ENCODE measurements at places on chromosomes 7 and 10. TPM values are rescaled to one million over a fixed set of nuclear protein-coding genes. Genes with fewer than 3 reads are reported as not detected.
A peak's percentile ranks its signal among the peaks of the same experiment; 100 is the strongest.

DNA sequence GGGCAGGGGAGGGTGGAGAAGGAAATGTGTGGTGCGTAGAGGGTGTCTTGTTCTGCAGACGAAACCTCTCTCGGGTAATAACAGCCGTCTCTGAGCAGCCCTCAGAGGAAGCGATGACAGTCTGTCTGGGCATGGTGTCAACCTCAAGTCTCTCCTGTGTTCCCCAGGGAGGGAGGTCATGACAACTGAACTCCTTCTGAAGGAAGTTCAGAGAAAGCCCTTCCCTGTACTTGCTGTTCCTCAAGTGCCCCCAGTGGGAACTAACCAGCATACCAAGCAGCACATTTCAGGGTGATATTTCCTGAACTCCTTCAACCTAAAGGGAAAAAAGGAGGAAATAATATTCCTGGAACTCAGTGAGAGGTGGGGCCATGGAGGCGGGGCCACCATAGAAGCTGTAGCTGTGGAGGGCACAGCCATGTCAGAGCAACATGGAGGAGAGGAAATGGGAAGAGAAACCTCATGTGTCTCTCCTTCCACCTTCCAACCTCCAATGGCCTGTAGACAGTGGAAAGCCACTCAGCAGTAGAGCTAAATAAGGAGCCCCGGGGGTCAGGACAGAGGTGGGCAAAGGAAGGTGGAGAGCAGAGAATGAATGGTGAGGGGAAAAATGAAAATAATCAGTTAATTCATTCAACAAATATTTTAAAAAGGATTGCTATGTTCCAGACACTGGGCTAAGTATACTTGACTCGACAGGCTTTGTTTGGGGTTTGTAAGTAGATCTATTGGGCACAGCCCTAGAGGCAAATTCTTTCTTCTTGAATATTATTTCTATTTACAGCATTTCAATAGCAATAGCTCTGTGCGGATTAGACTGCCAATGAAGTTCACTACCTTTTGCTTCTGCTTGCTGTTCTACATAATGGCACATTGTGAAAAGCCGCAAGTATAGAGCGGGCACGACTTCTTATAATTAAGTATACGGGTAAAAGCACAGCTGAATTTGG lies 61.0 kb upstream of the AOAH start:
- DNase-seq = peak; percentile 7

DNA sequence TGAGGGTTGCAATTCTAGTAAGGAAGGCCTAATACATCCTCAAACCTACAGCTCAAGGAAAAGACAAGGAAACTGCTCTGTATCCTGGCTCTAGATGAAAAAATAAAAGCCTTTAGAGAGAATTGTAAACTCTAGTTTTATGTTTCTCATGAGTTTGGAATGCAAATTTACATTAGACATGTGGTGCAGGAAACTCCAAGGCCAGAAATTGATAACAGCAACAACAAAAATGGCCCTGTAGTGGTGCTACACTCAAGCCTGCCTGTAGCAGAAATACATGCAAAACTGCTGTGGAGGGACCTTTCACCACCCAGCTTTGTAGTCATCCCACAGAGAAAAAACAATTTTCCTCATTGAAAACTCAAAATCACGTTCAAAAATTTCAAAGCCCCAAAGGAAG lies 546.7 kb upstream of the LRRN3 start:
- no peak for DNase-seq

DNA sequence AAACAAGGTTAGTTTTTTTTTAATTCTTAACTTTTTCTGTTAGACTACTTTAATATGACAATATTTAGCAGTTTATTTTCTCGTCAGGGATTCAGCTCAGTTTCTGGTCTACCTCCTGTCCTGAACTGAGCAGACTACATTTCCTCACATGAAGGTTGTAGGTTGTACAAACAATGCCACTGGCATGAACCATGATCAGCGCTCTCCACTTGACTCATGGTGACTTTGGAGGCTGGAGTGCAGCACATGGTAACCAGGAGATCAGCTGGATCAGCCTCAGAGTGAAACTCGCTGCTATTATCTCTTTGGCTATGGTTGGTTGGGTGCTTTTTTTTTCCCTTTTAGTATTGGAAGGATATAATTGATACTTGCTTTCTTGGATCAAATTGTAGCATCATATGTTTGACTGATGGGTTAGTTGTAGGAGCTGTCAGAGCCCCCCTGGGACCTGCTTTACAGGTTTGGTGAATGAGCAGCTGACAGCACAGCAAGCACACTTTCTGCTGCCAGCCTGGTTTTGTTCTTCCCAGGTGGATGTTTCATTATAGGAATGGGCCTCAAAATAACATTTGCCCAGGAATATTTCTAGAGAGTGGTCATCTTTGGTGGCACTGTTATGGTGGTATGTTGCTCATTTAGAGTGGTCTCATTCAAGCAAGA lies 556.4 kb downstream of the AUTS2 start:
- DNase-seq = no peak

DNA sequence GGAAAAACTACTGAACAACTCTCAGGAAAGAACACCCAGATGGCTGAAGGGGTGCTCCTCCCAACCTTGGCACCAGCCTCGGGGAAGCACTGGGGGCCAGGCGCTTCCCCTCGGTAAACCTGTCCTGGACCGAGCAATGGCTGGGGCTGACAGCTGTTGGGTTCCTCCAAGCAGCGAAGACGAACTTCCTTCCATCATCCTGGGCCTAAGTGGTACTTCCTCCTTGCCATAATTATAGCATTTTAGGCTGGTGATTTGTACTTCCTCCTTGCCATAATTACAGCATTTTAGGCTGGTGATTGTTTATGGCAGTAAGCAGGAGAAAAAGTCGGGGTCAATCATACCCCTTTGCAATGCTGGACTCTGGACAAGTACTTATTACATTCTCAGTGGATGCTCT lies 69.3 kb downstream of the MYOF start:
- DNase-seq = no peak

- DNase-seq = peak; percentile 33
Observed at GRCh38 chr7:112101201-112101846, 104.9 kb downstream of the DOCK4 start.

- DNase-seq = peak; percentile 72
Observed at GRCh38 chr10:69845574-69846292, 44.0 kb downstream of the COL13A1 start.

GRCh38 chr7:55533050-55533728 lies 39.1 kb downstream of the VOPP1 start:
- no peak for DNase-seq

DNA sequence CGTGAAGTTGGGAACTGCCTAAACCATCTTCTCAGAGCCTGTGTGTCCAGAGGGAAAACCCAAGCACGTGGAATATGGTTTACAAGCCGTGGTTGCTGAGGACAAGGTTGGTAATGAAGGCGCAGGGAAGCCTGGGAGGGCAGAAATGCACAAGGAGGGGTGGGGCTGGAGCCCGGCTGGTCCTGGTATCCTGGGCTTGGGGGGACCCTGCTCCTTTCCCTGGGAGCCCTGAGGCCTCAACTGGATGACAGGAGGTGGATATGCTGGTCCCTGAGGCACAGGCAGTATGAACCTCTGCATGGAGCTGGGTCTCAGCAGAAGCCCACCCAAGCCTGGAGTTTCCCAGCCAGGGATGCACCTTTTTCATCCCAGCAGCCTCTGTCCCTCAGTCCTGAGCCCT lies 80.3 kb upstream of the RET start:
- DNase-seq = no peak

DNA sequence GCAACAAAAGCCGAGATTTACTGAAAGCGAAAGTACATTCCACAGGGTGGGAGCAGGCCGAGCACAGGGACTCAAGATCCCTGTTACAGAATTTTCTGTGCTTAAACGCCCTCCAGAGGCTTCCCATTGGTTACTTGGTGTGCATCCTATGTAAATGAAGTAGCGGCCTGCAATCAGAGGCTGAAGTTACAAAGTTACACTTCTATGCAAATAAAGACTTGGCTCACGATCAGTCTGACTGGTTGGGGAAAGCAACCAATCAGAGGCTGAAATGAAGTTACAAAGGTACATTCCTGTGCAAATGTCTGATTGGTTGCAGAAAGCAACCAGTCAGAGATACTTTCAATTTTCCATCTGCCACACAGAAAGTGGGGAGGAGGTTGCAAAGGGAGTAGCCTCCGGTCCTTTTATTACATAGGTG lies 4.1 kb downstream of the ACBD7 start:
- DNase-seq = peak; percentile 89

DNA sequence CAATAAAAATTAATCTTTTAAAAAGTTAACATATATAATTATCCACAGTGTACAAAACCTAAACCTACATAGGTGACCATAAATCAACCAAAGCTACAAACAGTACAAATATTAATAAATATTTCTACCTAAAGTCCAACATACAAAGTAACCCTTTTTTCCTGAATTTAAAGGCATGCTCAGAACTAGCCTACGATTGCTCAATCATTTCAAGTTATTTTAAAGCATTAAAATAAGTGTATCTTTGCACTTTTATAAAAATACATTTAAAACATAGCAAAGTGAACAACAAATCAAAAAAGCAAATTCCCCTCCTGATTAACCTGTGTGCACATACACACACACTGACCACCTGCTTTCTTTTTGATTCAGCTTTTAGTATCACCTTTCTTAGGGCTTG lies 202.2 kb downstream of the PARD3 start:
- no peak for DNase-seq

- DNase-seq = no peak
Observed at GRCh38 chr10:102285133-102285532, 39.8 kb downstream of the GBF1 start.

DNA sequence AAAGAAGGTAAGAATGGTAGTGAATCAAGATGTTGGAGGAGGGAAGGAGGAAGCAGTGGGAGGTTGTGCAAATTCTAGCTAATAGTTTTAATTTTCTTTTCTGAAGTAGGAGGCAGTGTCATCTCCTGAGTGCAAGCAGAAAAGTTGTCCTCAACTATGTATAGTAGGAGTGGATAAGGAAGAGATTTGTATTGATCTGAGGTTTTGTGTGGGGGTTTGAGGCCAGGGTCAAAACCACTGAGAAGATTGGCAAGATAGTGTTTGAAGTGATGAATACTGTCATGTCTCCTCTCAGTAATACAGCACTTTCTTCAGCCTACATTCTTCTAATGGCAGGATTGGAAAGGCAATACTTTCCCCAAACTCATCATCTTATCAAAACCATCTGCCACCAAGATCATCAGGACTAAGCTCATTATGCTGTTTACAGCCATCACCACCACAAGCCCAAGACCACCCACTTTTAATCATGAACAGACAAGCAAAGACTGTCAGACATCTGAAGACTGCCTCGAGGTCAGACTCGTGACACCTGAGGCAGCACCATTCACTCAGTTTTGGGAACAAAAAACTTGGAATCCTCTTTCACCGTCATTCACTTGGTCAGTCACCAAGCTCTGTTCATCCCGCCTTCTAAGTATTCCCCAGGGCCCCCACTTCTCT lies 1.5 kb upstream of the MIOS start:
- no peak for DNase-seq

- DNase-seq = peak; percentile 38
Observed at GRCh38 chr7:33964417-33965182, 59.3 kb downstream of the BMPER start.

- DNase-seq = no peak
Observed at GRCh38 chr10:5960070-5960972, 17.0 kb downstream of the IL15RA start.

DNA sequence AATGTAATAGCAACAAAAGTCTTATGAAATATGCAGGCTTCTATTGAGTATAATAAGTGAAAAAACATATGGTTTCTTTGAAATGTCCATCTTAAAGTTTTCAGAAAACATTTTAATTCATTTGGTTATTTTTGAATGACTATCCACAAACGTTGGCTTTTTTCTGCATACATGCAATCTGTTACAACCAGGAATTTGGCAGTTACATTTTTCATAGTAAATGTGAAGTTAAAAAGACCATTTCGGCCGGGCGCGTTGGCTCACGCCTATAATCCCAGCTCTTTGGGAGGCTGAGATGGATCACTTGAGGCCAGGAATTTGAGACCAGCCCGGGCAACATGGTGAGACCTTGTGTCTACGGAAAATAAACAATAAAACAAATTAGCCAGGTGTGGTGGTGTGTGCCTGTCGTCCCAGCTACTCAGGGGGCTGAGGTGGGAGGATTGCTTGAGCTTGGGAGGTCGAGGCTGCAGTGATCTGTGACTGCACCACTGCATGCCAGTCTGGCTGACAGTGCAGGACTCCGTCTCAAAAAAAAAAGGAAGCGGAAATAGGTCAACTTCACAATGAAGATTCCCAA lies 73.9 kb upstream of the NMT2 start:
- no peak for DNase-seq

DNA sequence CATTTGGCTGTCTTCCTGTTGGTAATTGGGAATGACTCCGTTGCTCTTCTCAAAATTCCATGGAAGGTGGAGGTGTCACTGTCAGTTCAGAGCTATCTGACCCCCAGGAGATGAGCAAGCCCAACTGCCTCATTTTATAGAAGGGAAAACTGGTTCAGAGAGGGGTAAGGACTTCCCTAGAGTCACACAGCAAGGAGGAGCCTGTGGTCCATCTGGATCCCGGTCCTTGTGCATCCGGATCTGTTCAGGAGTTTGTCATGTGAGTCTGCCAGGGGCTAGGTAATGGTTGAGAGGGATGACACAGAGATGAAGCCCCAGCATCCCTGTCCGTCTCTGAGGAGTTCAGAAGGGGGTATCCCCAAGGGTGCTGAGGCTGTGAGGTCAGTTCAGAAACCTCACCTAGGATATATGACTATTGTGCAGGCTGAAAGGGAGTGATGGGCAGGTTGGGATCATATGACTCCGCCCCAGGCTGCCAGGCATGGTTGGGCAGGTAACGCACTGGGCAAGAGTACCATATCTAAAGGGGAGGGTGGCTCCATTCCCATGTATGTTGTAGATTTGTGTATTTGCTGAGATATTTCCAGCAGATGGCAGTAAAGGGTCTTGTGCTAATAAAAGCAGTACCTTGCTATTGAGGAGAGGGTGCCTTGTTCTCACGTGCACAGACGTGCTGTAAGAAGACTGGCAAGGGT lies 16.0 kb upstream of the SLC29A3 start:
- DNase-seq = peak; percentile 60

DNA sequence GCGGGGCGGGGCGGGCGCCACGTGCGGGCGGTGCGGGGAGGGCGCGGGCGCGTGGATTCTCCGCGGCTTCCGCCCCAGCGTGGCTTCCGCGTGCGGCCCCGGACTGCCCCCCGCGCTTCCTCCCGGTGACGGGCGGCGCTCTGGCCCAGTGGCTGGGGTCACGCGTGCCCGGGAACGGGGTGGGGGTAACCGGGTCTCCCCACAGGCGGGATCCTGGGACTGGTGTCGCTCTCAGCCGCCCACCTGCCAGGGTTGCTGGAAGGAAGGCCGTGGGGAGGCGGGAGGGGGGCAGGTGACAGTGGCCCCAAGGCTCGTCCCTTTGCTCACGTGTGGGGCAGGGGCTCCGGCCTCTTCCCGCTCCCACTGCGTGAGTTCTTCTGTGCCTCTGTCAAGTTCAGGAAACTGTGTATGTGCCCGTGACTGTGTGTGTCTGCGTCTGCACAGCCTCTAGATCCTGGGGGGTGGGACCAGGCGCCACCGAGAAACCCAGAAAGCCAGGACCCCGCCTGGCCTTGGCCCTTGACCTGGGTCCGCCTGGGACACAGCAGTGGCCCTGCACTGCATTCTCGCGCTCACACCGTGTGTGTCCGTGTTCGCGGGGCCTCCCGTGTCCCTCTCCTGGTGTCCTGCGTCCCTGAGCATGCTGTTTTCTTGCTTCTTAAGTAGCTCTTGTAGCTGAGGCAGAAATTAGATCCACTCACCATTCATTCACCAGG lies 919 bp downstream of the MAFK start:
- DNase-seq = no peak

Gene MNX1
- 0.18 TPM for polyA plus RNA-seq

Gene ODAD2
- 1.0 TPM for polyA plus RNA-seq

Gene LLCFC1
- 0.61 TPM for polyA plus RNA-seq

Gene HOXA3
- polyA plus RNA-seq = 48.7 TPM

Gene DDC
- polyA plus RNA-seq = 73.4 TPM

Gene HOXA6
- polyA plus RNA-seq = 33.3 TPM

Gene SOSTDC1
- polyA plus RNA-seq = 42.7 TPM

Gene ANKRD61
- polyA plus RNA-seq = 0.61 TPM

Gene NUDT13
- 4.1 TPM for polyA plus RNA-seq

Gene CYP2E1
- 2.4 TPM for polyA plus RNA-seq
